ENCODE measurements at places on chromosomes 4 and X. TPM values are rescaled to one million over a fixed set of nuclear protein-coding genes. Genes with fewer than 3 reads are reported as not detected.

Gene GAGE12F
- total RNA-seq = not detected

Gene CCDC110
- total RNA-seq = not detected

Gene ANKRD50
- 0.12 TPM for total RNA-seq

Gene FGF13
- total RNA-seq = not detected

Gene RUFY3
- 12.5 TPM for total RNA-seq

Gene ASMT
- total RNA-seq = not detected

Gene XAGE1A
- not detected for total RNA-seq

Gene GPRASP1
- 0.44 TPM for total RNA-seq

Gene CYBB
- total RNA-seq = not detected

Data from activated T-helper 1 cell treated with anti-CD3 and anti-CD28 coated beads, Interleukin-12 subunit alpha, Interleukin-12 subunit beta, Interleukin-2, Interleukin-4 antibody, amounts not matched to agents 30 ng/mL and 10 ng/mL and 1 ng/mL, durations not matched to agents 14 hours and 24 hours and 36 hours (primary cell).